C1 segment of cervical spinal cord (tissue), 14 donors: ENCODE measurements at places on chromosomes 13 and 19.

GRCh38 chr13:109998684-109999533 is 212.5 kb upstream of the IRS2 start:
- DNase-seq: no peak

GRCh38 chr13:49400755-49401659 is 42.9 kb downstream of the CAB39L start:
- DNase-seq: peak; percentile 25

GRCh38 chr13:57353831-57354230 is 186.8 kb downstream of the PRR20E start:
- no peak for DNase-seq

DNA sequence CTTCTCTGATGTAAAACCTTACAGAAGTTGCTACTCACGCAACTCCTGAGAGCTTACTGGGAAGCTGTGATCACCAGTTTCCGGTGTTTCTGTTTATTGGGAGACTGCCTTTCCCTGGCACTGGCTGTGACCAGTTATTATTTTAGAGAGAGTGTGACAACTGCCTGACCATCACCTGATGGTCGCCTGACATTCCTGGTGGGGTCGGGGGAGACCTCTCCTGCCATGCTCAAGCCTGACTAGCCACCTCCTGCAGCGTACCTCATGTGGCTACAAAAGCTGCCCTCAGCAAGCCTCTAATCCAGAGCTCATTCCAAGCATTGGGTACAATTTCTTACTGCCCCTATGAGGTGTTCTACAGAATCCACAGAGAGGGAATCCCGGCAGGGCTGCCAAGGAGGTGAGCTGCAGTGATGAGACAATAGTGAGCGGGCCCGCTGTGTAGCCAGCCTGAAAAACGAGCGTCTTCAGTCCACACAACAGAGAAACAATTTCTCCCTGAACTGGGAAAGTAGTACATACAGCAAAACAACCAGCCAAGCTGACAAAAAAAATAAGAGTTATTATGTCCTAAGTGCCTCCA is 28.7 kb downstream of the GJA3 start:
- DNase-seq: no peak

GRCh38 chr19:18809149-18809868 is 18.2 kb upstream of the COMP start:
- no peak for DNase-seq

DNA sequence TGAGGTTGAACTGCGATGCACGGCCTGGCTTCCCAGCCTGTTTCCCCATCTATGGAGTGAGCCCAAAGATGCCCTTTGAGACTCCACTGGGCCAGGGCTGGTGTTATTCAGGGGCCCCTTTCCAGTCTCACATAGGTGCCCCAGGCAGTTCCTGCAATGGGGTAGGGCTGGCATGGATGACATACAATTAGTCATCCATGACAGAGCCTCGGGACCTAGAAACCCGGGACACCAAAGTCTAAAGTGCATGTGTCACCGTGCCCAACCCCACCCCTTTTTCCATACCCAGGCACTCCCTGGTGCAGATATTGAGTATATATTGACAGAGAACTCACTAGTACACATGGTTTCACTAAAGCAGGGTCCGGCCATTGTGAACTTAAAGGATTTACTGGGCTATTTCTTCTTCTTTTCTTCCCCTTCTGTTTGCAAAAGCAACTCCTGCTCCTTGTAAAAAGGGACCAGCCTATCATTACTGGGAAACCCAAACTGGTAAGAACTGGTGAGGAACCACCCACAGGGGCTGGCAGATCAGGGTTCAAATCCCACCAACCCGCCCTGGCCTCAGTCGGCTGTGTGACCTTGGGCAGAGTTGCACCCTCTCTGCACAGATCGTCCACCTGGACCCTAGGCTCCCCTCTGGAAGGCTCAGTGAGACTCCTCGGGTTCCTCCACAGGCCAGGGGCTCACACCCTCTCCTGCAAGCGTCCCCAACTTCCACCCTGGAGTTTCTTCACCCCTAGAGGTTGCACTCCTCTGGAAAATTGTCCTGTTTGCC is 2.7 kb downstream of the B3GNT3 start:
- no peak for DNase-seq

- DNase-seq: no peak
These were observed 35.7 kb downstream of the TMEM255B start for GRCh38 chr13:113794764-113795173.

DNA sequence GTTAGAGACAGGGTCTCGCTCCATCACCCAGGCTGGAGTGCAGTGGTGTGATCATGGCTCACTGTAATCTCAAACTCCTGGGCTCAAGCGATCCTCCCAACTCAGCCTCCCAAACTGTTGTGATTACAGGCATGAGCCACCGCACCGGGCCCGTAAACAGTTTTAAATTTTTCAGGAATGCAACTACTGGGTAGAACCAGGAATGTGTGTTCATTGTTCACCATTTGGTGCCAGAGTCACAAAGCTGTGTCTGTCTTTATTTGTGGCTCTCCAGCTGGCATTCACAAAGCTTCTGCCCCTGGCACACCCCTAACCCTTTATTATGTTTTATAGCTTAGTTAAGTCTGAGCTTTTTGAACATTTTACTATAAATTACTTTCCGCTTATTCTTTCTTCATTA is 19.8 kb upstream of the ACP7 start:
- no peak for DNase-seq

DNA sequence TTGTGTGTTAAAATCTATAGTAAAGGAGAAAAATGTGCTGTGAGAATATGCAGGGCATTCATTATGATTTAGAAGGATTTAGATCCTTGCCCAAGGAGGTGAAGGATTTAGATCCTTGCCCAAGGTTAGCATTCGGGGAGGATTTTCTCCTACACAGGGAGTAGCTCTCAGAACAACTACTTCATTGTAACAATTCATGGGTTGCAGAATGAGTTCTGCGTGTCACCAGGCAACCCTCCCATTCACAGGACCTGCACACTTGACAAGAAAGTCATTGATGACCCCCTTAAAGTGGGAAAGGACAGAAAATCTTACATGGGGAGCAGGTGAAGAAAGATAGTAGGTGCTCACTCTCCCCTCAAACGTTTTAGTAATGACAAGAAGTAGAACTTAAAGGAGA is 167.1 kb upstream of the MAB21L1 start:
- no peak for DNase-seq

DNA sequence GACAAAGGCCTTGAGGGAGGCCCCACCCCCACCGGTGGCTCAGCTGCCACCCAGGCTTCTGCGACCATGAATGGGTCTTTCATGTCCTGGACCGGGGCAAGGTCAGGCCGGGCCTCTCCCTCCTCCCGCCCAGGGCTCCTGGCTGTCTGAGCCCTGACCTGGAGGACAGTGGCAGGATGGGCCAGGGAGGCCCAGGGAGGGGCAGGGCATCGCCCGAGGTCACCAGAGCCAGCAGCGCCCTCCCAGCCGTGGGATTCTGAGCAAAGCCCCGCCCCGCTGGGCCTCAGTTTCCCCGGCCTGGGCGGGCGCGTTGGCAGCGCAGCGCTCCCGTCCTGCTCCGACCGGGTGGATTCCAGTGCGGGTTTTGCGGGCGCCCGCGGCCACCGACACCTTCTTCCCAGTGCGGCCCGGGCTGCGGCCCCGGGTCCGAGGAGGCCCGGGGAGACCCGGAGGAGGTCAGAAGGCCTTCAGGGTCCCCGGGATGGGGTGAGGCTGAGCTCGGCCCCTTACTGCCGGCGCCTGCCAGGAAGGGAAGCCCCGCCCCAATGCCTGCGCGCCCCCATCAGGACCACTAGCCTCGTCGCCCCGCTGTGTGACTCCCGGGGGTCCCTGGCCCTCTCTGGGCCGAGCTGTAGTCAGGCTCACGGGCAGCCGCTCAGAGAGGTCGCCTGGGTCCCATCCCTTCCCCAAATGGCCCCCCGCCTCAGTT is 24.6 kb upstream of the SEMA6B start:
- no peak for DNase-seq

GRCh38 chr13:54287062-54287764 is 1258.6 kb downstream of the OLFM4 start:
- no peak for DNase-seq

GRCh38 chr13:83372786-83373185 is 509.5 kb downstream of the SLITRK1 start:
- DNase-seq: no peak

DNA sequence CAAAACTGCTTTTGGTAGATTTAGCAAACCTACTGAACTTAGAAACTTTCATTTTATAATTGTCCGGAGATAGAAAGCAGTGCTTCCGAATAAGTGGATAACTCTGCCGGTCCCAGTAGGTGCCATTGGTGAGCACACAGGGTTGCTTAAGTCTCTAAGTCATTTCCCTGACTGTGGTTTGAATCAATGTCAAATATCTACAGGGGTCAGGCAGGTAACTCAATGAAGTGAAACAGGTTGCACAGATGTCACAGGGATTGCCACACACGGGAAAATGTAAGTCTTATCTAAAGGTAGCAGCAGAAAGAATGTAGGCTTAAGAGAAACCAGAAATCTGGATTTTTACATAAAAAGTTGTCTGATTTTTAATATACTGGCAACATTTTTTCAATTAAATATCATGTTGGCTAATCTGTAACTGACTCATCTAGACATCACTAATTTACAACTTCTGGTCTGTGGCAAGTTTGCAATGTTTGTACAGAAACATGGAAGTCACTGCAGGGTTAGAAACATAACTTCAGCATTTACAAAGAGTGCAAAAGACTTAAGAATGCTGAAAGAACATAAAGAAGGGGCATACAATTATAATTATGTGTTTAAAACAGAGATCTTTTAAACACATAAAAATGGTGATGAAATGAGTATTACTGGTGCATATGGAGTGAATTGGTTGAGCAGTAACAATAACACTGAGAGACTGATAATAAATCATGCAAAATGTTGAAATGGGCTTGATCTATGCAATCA is 14.3 kb upstream of the LRRC63 start:
- DNase-seq: no peak

DNA sequence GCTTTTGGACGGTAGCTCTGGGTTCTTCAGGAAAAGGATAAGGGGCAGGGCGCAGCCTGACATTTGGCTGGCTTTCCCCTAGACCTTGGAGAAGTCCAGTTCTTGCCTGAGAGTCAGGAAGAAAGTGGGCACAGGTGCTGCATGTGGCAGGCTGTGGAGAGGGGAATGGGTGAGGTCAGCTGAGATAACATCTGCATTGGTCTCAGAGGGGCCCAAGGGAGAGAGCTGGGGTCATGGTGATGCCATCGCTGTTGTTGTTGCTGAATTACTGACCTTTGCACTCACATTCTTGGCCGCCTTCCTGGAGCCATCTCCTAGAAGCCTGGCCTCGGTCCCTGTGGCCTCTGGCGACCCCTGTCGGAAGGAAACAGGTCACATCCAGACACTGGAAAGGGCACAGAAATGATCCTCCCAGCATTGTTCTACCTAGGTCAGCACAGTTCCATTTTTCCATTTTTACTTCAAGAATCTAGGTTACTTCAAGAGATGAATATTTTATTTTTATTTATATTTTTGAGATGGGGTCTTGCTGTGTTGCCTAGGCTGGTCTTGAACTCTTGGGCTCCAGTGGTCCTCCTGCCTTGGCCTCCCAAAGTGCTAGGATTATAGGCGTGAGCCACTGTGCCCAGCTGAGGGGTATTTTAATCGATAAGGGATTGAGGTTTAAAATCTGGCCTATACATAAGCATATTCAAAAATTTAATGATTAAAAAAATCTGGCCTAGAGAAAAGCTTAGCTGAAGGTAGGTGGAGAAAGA is 6.5 kb upstream of the LIPE start:
- peak; percentile 58 for DNase-seq

DNA sequence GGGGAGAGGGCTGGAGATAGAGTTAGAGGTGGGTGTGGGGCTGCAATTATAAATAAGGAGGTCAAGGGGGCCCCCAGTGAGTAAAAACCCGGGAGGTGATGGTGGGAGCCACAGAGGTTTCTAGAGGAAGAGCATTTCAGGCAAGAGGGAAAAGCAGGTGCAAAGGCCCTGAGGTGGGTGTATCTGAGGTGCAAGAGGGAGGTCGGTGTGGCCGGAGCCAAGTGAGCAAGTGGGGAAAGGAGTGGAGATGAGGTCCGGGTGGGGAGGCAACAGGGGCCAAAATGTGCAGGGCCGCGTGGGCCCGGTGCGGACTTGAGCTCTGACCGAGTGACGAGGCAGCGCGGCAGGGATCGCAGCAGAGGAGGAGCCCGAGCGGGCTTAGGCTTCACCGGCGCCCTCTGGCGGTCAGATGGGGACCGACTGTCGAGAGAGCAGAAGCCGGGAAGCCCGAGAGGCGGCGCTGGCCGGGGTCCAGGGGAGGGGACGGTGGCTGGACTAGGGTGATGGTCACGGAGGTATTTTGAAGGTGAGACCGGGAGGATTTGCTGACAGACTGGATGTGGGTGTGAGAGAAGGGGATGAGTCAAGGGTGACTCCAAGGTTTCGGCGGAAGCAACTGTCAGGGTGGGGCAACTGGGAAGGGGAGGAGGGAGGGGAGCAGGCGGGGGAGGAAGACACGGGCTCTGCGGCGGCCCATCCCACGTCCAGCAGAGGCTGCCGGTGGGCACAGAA is 17.7 kb upstream of the SPACA4 start:
- DNase-seq: peak; percentile 29

DNA sequence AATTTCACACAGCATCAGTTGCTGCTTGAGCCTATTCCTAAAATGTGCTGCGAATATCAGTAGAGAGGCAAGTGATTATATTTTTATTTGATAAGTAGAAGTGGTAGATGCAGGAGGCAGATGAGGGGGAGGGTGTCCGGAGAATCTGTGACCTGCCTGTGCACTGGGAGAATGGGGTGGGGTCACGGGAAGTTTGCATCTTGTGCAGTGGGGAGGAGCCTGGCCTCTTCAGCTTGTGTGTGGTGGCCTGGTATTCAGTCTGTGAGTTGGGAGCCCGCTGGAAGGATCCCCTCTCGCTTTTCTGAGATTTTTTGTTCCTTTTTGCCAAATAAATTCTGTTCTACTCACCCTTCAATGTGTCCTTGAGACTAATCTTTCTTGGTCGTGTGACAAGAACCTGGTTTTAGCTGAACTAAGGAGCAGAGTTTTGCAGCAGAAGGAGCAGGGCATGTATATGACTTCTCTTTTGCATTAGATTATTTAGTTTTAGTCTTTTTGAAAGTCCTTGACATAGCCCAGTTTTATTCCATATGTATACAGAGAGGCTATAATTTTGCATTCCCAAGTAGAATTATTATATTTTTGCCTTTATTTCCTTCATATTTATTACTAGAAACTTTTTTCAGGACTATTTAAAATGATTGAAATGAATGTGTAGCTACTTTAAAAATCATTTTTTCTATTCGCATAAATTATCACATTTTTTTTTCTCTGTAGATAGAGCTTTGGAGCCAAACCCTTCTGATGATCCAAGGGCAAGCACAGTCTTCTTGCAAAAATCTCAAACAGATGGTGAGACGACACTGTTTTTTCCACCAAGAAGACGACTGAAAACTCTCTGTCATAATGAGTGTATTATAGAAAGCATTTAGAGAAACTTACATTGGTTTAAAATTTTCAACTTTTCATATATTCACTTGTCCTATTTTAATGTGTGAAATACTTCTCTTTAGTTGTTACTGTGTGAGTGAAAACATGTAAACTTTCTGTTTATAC is 1257.2 kb downstream of the UQCRFS1 start:
- DNase-seq: no peak
